ENCODE measurements at places on chromosomes 2 and 18.

DNA sequence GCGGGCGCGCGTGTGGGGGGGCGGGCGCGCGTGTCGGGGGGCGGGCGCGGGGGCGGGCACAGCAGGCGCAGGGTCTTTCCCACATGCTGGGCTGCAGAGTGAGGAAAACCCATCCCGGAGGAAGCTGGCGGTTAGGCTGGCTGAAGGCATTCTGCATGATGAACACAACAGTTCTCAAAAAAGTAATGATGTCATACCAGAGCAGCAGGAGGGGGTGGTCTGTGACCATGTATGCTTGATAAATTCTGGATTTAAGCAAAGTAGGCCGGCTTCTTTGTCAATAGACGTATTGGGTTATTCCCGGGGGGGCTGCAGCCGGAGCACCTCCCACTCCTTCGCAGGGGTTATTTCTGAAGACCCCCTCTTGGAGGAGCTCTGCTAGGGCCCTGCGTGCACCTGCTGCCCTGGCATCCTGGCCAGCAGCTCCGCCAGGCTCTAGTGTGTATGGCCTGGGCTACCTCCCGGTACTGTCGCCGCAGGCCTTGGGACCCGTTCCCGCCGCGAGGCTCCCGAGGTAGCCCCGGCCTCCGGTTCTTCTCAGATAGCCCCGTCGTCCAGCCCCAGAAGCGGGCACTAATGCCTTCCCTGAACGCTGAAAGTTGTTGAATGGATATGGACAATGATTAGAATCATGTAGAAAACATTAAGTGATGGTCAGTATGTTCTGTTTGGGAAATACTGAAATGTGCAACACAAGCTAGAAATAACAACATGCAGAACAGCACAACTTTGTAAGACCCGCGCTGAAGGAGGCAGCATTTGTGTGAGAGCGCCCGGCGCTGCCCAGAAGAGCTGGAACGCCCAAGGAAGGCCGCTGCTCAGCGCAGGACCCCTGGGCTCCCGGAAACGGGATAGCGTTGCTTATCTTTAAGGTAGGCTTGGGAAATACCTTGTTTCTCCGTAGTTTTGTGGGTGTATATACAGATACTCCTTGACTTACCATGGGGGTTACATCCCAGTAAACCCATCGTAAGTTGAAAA lies 101.4 kb upstream of the RAB6C start:
- DNase-seq, result no peak

- no peak for DNase-seq
Measured at GRCh38 chr2:17719562-17720371, 33.8 kb downstream of the SMC6 start.

- DNase-seq, result no peak
Measured at GRCh38 chr2:179106676-179107428, 56.9 kb upstream of the CCDC141 start.

GRCh38 chr2:172931918-172932520 lies 143.6 kb upstream of the MAP3K20 start:
- peak; percentile 43 for DNase-seq

DNA sequence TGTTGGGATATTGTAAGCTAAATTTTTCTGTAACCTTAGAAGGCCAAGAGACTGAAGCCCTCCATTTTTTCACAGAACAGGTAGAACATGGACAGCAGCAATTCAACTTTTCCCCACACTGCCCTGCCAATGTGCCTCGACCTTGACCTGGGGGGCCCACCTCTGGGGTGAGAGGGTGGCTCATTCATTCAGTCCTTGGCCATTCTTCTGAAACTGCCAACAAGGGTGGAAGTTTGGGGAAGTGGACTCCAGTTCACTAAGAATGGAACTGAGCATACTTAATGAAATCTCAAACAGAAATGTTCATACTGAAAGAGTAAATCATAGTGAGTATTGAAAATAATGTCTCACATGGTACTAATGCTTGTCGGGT lies 1.1 kb downstream of the EEF1B2 start:
- no peak for DNase-seq

DNA sequence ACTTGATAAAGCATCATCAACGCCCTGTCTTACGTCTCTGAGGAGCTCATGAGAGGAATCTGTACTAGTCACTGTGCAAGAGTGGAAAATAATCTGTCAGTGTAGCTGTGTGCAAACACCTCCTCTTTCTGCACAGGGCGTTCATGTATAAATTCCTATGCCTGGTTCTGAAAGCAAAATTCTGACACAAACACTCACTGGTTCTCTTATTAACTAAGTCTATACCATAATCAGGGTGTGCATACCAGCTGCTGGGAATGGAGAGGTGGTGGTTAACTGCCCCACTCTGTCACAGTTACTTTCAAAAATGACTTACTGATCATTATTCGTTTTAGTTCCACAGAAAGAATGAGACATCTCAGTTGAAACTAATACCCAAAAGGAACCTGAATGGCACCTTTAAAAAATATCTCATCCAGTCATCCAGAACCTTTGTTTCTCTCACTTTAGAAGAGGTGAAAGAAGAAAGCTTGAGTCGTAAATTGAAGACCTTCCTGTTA lies 35.7 kb downstream of the STK39 start:
- no peak for DNase-seq

DNA sequence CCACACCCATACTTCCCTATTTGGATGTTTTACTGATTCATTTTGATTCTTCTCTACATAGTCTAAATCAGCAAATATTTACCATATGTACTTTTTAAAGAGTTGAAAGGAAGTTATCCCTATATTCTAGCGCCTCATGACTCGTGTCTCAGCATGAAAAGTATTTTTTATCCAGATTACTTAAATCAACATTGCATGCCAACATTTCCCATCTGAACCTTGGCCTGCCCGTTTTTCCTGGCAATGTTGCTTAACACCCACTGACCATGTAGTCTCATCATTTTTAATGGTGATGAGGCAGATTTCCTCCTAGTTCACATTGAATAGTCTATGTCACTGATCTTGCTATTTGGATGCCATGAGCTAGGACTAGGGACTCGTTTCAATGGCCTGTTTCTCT lies 13.2 kb upstream of the SCYGR5 start:
- no peak for DNase-seq

GRCh38 chr2:188512456-188512855 lies 220.8 kb downstream of the GULP1 start:
- DNase-seq, result no peak

- DNase-seq, result no peak
Measured at GRCh38 chr2:173278794-173279526, 75.7 kb upstream of the CDCA7 start.

- no peak for DNase-seq
Measured at GRCh38 chr2:174593574-174594203, 3.9 kb downstream of the WIPF1 start.

DNA sequence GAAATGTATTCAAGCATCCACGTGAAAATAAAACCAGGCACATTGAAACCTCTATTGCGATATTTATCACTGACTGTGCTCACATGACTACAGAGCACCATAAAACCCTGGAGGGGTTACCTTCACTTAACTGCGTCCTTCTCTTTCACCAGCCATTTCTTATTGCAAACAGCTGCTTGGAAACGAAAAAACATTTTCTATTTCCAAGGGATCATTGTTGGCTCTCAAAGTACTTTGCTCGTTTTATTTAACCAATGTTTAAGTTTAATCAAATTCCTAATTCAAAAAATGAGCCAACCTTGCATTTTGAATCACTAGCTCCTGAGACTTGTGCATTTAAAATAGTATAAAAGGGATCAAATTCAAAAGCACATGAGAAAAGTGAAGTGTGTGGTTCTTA lies 134.4 kb downstream of the OSR1 start:
- DNase-seq, result no peak
